ENCODE measurements at places on chromosomes 2 and 18.

DNA sequence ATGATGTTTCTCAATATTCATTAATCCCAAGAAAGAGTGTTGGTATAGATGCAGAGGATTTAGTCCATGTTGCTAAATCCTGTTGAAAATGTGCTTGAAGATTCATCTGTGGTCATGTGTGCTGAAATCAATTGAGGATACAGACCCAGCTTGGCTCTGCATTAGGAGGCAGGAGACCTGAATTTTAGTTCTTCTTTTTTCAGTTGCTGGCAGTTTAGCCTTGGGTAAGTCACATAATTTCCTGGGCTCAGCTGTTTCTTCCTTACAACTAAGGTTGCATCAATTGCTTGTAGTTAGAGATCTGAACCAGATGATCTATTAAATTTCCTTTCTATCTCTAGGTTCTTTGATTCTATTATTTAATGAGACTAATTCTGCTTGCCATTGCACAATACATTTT lies 54.4 kb downstream of the SETBP1 start:
- DNase-seq, result no peak

DNA sequence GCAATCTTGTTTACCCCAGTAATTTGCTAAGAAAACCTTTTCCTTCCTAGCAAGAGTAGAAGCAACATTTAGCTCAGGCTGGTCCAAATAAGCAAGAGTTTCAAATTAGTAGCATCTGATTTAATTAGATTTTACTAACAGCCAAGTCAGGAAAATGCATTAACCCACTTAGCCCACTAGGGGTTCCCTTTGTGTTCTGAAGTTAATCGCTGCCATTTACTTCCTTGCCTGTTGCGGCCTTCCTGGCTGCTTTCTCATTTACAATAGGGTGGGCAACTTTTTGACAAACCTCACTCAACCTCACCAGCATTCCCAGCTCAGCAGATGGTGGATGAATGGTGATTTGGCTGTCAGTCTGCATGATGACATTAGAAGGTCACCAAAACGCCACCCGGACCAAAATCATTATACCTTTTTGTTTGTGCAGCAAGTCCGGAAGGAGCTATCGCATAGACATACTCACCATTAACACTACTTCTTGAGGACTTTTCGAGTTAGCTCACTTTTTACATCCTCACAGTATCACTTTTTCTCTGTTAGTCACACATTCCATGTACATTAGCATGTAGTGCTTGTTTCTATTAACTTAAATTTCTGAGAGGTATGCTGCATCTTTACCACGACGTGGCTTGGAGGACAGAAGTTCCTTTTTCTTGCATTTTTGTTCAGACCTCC lies 101.5 kb upstream of the SETBP1 start:
- DNase-seq, result no peak

DNA sequence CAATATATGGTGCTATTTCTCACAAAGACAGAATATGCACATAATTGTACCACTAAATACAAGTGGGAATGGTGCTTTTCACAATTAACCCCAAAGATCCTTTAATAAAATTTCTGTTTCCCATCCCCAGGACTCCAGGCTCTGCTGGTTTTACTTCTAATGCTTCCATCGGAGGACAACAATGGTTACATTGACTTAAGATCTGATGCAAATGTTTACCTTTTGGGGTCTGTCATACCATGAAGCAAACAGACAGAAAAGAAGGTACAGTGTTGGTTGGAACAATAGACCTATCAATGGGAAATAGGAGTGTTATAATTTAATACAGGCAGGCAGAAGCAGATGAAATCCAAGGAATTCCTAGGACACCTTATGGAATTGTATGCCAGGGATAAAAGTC lies 105.7 kb downstream of the UPP2 start:
- no peak for DNase-seq

DNA sequence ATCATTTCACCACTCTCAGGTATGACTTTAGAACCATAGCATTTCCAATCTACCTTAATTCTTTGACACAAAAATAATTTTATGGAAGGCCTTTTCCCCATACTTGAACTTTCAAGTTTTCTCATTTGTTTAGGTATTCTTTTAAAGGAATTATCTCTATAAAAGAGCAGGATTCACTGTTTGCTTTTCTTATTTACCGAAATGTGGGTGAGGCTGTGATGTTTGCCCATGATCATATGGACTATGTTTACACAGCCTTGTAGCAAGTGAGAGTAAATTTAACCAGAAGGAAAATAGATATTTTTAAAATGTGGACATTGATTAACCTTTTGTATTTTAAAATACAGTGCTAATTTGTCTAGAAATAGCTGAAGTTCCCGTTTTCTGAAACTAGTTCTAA lies 26.3 kb downstream of the CAB39 start:
- no peak for DNase-seq

DNA sequence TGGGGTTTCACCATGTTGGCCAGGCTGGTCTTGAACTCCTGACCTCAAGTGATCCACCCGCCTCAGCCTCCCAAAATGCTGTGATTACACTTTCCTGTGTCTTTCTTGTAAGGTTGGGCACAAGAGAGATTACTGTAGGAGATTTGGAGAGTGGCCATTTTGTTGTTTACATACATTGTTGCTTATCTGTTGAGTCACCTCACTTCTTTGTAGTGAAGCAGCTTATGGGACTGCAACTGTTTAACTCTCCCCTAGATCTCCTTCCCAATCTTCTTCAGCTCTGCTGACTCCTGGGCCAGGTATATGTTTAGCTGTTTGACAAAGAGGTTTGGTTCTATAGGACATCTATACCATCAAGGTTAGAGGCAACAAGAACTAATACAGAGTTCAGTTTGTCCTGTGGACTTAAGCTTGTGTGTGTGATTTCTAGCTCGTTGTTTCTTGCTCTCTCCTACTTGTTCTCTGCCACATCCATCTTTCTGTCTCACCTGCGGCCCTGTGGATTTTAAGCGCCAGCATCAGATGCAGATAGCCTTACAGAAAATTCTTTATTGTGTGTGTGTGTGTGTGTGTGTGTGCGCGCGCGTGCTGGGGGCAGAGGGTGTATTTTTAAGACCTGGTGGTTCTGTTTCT lies 95.4 kb downstream of the HAUS1 start:
- no peak for DNase-seq

DNA sequence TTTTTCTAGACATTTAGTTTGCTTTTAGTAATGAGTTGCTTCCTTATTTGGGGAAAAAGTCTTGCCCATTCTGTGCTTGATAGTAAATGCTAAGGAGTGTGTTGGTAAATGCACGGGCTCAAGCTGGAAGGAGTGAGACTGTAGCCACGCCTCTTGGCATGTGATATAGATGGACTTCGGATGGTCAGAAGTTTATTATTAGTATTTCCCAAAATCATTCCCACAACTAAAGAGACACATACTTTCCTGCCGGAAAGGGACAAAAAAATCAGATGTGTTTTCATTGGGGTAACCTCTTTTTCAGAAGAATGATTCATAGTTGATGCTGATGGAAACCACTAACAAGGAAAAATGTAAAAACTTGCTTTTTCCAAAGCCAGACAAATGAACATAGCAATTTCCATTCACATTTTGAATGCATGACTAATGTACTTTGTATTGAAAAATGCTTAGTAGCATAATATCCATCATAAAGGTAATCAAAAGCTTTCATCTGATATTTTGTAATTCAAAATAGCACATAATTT lies 133.2 kb downstream of the ZNF532 start:
- no peak for DNase-seq

DNA sequence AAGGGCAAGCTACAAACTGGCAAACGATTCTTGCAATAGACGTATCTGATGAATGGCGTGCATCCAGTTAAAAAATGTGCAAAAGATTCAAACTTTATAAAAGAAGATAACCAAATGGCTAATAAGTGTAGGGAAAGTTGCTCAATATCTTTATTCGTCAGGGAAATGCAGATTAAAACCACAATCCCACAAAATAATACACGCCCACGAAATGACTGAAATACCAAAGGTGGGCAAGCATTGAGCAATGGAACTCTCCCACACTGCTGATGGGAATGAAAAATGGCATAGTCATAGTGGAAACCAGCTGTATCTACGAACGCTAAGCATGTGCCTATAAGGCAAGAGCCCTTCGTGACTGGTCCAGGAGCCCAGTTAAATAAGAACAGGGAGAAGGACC lies 168.6 kb upstream of the SIX2 start:
- no peak for DNase-seq

DNA sequence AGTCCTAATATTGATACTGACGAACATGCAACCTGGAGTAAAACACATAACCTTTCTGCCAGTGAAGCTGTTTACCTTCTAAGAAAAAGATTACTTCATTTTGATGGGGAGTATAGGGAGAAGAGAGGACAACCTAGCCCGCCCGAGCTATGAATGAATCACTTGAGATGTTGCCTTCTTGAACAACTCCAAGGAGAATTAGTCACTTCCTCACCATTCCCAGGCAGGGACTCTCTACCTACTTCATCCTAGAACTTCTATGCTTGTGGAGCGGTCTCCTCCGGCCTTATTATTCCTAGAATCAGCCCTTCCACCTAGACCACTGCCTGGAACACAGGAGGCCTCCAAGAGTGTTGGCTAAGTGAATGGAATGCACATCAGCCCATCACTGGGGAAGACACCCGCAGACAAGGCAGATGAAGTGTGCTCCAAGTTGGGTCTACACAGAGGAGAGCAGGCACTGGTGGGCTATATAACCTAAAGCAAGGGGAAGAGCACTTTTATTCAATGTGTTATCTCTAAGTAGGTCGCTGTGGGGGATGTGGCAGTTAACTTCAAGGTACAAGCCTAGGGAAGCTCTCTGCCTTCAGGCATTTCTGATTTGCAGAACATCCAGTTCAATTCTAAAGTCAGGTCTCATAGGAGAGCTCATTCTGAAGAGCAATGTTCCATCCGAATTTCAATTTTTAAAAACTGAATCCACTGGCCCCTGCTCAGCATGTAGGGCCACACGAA lies 57.4 kb downstream of the STK39 start:
- no peak for DNase-seq

DNA sequence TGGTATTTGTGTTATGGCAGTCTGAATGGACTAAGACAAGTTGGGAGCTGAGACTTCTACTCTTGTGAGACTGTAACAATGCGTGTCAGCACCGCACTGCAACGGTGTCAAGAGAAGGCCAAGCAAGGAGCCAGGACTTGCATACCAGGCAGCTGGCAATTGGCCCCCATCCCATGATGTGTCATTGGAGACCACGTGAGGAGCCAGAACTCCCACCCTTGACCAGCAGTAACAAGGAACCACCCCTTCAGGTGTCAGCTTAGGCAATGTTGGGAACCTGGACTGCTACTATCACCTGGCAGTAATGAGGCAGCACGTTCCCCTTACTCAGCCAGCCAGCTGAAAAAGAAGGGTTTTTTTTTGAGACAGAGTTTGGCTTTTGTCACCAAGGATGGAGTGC lies 32.7 kb upstream of the AGFG1 start:
- DNase-seq, result no peak

GRCh38 chr2:168345601-168346000 lies 98.2 kb upstream of the STK39 start:
- no peak for DNase-seq

DNA sequence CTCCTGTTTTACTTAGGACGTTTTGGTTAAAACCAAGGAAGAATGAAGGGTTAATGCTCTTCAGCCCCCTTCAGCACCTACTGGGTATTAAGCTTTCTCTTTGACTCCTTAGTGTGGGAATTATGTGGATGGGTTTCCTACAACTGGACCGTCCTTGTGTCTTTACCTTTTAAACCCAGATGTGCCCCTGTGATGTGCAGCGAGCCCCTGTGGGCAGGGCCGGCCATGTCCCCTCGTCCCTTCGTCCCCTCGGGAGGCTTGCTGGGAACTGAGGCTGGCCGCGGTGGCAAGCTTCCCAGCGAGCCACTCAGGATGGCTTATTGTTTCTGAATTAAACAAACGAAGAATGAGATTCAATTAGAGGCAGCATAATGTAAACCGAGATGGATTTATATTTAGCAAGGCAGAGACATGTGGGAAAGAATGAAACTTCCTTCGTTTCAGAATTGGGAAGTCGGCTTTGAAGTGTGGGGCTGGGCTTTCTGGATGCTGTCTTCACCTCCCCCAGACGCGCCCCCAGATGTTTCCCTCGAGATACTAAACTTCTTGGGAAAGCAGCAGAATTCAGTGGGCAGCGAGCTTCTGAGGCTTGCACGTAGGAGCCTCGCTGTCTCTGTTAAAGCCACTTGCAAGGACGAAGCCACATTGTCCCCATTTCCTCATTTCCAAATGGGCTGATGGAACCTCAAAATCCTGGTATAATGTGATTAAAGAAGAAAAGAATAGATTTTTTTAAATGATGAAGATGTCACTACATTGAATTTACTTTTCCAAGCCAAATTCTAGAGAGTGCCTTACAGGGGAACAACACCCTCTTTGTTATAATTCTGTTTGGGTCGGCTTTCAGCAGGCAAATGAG lies 146.0 kb downstream of the VAPA start:
- no peak for DNase-seq

GRCh38 chr2:50591642-50592041 lies 440.3 kb downstream of the NRXN1 start:
- DNase-seq, result no peak

GRCh38 chr2:177172034-177172880 lies 40.3 kb upstream of the HNRNPA3 start:
- no peak for DNase-seq

GRCh38 chr2:98795891-98796676 lies 65.2 kb upstream of the MGAT4A start:
- no peak for DNase-seq

- no peak for DNase-seq
Measured at GRCh38 chr2:109407276-109408042, 206.3 kb downstream of the SEPTIN10 start.

GRCh38 chr2:236008006-236008405 lies 160.2 kb downstream of the GBX2 start:
- no peak for DNase-seq

DNA sequence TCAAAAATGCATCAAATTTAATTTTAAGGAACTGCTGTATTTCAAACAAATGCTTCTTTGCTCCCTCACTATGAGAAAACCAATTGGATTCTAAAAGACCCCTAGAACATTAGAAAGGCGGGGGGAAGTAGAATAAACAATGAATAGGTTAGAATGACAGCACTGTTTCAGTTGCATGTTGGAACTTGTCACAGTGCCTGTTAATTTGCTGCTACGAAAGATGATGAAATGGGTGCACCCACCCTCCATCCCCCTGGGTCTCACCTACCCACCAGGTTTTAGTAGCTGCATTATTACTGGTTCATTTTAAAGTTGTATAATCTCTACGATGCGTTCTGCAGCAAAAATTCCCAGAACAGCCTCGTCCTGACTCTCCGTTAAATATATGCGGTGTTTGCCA lies 193.0 kb upstream of the COPS8 start:
- no peak for DNase-seq

DNA sequence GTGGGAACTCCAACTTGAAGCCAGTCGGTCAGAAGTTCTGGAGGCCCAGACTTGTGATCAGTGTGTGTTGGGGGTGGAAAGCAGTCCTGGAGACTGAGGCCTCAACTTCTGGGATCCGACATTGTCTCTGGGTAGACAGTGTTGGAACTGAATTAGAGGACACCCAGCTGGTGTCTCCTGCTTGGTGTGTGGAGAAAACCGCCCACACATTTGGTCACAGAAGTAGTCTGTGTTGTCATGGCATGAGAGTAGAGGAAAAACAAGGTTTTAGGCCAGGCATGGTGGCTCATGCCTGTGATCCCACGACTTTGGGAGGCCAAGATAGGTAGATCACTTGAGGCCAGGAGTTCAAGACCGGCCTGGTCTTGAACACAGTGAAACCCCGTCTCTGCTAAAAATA lies 51.5 kb downstream of the PUM2 start:
- DNase-seq, result no peak

Measured in activated CD8-positive, alpha-beta memory T cell treated with anti-CD3 and anti-CD28 coated beads, Interleukin-2, amount 50 U/mL, for 4 hours (primary cell).